Naive thymus-derived CD8-positive, alpha-beta T cell (primary cell): ENCODE measurements at places on chromosomes 4 and X. TPM values are rescaled to one million over a fixed set of nuclear protein-coding genes. Genes with fewer than 3 reads are reported as not detected.

The SPARCL1 gene
- not detected for polyA plus RNA-seq

- H3K27ac ChIP-seq, result no peak overlapping the region
- no peaks in the 10 kb centered on the region for H3K36me3 ChIP-seq
These were observed 246.9 kb upstream of the GPC4 start for GRCh38 chrX:133661962-133662839.

GRCh38 chr4:23333946-23334878, 555.6 kb downstream of the PPARGC1A start:
- peaks cover 2% of the 10 kb centered on the region for H3K4me1 ChIP-seq
- DNase-seq, result peak; percentile 11
- H3K27ac ChIP-seq, result peak overlapping the region; percentile 81
- no peaks in the 10 kb centered on the region for H3K36me3 ChIP-seq
- no peaks in the 10 kb centered on the region for H3K27me3 ChIP-seq

DNA sequence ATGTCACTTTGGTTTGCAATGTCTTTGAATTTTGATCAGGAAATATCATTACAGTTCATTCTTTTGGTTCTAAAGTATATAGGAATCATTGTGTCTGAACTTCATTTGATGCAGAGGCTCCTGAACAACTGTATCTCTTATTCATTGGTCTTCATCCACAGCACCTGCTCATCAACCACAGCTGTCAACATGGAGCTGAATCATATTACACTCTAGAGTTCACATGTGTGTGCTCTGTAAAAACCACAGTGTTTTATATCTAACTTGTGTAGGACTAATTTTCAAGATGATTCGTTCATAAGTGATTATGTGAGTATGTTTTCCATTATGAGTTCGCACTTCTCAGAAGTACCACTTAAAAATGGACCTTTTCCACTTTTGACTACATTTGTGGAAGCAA, 643.3 kb upstream of the FAM241A start:
- no peaks in the 10 kb centered on the region for H3K4me1 ChIP-seq
- H3K27ac ChIP-seq, result no peak overlapping the region
- no peaks in the 10 kb centered on the region for H3K36me3 ChIP-seq
- no peak overlapping the region for H3K4me3 ChIP-seq
- H3K27me3 ChIP-seq, result no peaks in the 10 kb centered on the region

The TMEM164 gene
- 0.74 TPM for polyA plus RNA-seq

DNA sequence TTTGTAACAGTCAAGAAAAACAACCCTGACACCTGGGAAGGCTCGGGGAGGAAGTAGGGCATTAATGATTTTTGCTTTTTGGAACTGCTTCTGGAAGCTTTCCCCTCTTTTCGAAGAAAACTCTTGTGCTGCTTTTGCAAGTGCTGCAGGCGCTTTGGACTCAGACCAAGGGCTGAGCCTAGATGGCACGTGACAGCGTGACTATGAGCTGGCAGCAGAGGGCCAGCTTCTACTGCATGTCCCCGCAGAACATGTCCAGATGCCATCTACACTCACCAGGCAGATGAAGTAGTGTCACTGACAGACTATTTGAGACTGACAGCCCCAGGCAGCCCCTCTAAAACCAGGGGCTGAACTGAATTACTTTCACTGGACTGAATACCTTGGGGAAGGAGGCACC, 6.2 kb downstream of the NR0B1 start:
- H3K27ac ChIP-seq, result no peak overlapping the region
- DNase-seq, result no peak
- H3K4me3 ChIP-seq, result no peak overlapping the region
- H3K36me3 ChIP-seq, result no peaks in the 10 kb centered on the region

- DNase-seq, result no peak
- no peak overlapping the region for H3K4me3 ChIP-seq
- H3K27me3 ChIP-seq, result no peaks in the 10 kb centered on the region
- peak overlapping the region; percentile 24 for H3K27ac ChIP-seq
These were observed 483.6 kb downstream of the SH2D1A start for GRCh38 chrX:124829930-124830329.

The ARMCX4 gene
- polyA plus RNA-seq, result 1.1 TPM

The NDP gene
- not detected for polyA plus RNA-seq

The FREM3 gene
- not detected for polyA plus RNA-seq

DNA sequence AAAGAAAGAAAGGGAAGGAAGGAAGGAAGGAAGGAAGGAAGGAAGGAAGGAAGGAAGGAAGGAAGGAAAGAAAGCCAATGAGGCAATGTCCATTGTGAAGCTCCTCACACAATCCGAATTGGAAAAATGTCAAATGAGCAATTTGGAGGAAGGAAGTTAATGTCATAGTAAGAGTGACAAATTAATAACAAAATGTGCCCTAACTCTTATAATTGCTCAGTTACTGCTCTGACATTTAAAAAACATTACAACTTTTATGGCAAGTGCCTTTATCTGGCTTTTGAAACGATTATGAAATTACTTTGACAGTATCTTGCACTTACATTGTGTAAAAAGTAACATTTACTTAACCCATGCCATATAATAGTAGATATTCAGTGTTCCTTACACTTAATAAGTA, 96.5 kb upstream of the EFHC2 start:
- no peak overlapping the region for H3K4me3 ChIP-seq
- no peaks in the 10 kb centered on the region for H3K27me3 ChIP-seq
- H3K27ac ChIP-seq, result no peak overlapping the region
- no peaks in the 10 kb centered on the region for H3K4me1 ChIP-seq
- no peak for DNase-seq

The OTC gene
- polyA plus RNA-seq, result not detected
